ENCODE measurements at places on chromosomes 6 and 20.

DNA sequence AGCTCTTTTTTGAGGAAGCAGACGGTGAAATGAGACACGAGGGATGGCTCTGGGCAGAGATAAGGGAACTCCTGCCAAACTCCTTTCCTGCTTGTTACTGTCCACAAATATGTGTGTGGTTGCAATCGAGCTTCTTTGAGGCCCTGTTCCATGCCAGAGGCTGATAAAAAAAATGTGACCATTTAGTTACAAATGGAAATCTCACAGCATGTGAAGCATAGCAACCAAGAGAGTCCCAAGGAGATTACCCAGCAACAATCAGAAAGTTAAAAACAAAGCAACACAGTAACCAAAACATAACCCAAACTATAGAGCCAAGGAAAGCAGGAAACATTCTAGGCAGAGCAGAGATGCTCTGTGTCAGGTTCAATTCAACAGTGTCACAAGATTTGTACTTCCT lies 35.4 kb upstream of the HMGN3 start:
- peak; percentile 85 for DNase-seq

DNA sequence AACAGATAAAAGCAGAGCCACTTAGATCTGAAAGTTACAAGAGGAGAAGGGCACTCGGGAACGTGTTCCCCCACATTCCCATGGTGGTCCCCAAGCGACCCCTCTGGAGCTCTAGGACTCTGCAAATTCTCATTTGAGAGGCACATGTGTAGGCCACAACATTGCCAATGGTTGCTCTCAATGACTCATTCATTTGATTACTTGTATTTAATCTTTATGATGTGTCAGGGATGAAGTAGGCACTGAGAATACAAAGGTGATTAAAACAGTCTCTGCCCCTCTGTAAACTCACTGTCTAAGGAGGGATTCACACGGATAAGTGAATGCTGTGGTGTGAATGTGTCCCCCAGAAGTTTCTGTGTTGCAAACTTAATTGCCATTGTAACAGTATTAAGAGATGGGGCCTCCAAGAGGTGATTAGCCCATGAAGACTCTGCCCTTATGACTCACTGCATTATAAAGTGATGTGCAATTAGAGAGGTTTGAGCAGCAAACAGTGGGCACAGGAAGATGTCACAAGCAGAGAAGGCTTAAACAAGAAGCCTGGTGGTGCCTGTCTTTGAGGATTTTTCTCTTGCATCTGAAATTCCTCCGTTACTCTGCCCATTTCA lies 34.0 kb upstream of the TRAM2 start:
- DNase-seq = no peak

- peak; percentile 83 for DNase-seq
Measured at GRCh38 chr20:59087829-59088433, 45.3 kb upstream of the PRELID3B start.

DNA sequence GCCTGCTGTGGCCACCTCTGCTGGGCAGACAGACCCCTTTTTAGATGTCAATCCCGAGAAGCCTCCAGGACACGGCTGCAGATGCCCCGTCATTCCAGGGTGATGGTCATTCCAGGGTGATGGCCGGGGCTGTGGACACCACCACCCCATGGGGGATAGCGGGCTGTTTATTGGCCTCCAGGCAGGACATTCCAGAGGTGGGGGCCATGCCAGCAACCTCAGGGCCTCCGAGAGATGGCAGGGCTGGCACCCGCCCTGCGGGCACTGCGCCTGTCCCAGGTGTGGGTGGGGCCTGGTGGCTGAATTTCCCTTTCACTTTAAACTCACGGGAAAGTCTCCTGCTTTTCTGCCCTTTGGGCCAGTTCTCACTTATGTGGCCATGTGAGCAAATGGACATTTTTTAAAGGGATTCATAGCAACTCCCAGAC lies 14.5 kb downstream of the COL9A3 start:
- no peak for DNase-seq

DNA sequence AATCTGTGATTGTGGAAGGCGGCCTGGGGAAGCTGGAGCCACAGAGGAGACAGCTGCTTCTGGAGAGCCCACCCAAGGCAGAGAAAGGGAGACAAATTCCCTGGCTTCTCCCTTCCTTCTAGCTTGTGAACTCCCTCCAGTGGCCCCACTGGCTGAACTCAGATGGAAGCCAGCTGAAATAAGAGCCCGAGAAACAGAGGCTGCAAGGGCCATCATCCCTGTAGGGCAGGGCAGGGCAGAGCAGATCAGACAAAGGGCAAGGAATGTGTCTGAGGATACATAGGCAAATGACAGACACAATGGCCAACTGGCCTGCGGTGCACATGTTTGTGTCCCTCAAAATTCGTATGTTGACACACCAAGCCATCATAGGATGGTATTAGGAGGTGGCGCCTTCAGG lies 25.3 kb downstream of the MDFI start:
- no peak for DNase-seq

- no peak for DNase-seq
Measured at GRCh38 chr6:70180901-70181599, 121.8 kb downstream of the COL9A1 start.

GRCh38 chr20:36569847-36570429 lies 3.5 kb upstream of the TGIF2 start:
- DNase-seq = no peak

DNA sequence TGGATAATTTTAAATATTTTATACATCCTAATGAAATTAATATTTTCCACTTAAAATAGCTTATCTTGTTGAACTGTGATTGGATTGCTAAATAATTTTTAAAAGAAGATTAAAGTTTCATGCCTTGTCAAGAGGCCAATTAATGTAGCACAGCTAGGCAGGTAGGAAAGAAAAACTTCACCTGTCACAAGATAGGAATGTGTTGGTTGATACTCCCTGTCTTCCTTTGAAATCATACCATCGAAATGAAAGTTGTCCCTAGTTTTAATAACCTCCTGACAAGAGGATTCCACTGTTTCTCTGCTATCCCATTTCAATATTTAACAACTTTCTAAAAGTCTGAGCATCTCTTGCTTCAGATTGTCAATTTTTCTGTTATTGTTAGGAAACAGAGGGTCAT lies 80.8 kb downstream of the BMP6 start:
- no peak for DNase-seq

DNA sequence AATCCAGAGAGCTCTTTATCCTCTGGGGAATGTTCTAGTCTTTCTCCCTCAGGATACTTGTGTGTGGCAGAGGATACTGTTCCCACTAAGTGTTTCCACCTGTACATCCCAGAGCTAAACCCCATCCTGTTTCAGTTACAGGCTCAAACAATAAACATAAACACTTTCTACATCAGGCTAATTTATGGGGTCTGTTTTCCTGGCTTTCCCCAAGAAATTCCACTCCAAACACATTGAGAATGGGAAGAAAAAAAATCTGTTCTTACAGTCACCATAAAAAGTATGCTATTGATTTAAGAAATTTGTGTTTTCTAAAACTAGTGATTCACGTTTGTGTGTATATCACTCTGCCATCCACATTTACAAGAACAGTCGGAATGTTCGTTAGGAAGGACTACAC lies 293.9 kb upstream of the FOXQ1 start:
- no peak for DNase-seq

- DNase-seq = no peak
Measured at GRCh38 chr6:24385536-24386269, 17.0 kb upstream of the MRS2 start.

DNA sequence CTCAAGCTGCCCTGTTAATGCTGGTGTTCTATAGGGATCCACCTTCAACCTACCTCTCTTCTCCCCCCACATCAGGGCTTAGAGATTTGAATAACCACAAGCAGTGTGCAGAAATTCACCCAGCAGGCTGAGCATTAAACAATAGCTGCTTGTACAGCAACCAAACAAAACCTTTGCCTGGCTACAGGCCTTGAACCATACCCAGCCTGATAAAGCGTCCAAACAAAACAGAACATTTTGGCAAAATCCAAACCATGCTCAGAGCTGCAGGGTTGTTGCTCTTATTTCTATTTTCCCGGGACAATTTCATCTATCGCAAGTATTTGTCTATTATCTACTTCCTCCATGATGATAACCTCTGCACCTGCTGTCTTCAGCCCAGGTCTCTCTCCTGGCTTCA lies 142.3 kb downstream of the UNC5CL start:
- DNase-seq = no peak

DNA sequence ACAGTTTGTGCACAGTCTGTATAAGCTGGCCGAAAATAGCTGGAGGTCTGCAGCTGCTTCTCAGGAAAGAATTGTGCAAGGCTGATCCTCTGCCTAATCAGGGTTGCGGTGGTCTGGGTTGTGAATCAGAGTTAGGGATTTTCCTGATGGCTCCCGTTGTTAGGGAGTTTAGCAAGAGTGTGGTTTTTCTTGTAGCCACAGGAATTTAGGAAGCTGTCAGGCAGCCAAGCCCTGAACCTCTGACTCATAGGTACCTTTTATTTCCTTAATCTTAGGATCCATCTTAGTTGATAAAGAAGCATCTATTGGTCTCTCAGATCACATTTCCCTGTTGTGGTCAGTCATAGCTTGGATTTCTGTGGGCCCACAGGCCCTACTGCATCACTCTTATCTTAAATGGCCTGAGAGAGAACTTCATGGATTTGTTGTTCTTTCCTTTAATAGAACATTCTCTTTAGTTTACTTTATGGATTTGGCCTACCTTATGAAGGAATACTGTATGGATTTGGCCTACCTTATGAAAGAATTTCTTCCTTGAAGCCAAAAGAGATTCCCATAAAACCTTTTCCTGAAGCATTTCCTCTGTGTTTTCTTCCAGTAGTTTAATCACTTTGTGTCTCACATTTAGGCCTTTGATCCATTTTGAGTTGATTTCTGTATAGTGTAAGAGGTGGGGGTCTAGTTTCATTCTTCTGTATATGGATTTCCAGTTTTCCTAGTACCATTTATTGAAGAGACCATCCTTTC lies 10.3 kb downstream of the KIF25 start:
- DNase-seq = peak; percentile 13

DNA sequence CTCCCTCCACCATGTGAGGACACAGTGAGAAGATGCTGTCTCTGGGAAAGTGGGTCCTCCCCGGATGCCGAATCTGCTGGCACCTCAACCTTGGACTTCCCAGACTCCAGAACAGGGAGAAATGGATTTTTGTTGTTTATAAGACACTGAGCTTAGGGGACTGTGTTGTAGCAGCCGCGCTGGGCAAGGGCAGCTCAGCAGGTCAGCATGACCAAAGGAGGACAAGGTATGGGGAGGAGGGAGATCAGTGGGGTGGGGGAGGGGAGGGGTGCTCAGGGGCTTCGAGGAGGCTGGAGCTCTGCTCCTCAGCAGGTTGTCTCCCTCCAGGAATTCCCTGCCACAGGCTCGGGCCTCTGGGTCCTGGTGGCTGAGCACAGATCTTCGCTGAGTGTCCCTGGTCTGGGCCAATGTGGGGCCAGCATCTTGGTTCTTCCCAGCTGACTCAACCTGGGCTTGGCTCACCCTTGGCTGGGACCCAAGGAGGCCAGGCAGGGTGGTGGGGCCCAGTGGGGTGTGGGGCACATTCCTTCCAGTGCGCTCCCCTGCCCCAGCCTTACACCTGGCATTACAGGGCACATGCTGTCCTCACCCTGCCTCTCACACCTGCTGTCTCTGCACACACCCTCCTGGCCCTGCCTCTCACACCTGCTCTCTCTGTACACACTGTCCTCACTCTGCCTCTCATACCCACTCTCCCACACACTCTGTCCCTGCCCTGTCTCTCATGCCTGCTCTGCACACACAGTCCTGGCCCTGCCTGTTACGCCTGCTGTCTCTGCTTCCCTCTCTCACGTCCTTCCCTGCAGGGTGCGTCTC lies 107.3 kb downstream of the SYCP2 start:
- DNase-seq = no peak

- DNase-seq = peak; percentile 2
Measured at GRCh38 chr20:16222859-16223411, 350.3 kb downstream of the KIF16B start.

DNA sequence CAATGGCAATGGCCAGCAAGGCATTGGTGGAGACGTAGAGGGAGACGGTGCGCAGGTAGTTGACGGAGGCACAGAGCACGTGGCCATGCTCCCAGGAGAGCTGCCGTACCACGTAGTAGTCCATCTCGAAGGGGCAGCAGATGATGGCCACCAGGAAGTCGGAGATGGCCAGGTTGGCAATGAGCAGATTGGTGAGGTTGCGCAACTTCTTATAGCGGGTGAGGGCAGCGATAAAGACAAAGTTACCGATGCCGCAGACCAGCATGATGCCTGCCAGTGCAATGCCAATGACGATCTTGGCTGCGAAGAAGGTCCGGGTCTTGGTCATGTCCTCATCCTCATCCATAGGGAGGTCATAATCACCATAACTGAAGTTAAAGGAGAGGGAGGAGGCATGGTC lies 2.8 kb downstream of the PROKR2 start:
- DNase-seq = no peak

GRCh38 chr6:159616456-159616855 lies 76.6 kb downstream of the SOD2 start:
- DNase-seq = no peak

- DNase-seq = peak; percentile 47
Measured at GRCh38 chr6:70520575-70520974, 46.2 kb upstream of the SDHAF4 start.

DNA sequence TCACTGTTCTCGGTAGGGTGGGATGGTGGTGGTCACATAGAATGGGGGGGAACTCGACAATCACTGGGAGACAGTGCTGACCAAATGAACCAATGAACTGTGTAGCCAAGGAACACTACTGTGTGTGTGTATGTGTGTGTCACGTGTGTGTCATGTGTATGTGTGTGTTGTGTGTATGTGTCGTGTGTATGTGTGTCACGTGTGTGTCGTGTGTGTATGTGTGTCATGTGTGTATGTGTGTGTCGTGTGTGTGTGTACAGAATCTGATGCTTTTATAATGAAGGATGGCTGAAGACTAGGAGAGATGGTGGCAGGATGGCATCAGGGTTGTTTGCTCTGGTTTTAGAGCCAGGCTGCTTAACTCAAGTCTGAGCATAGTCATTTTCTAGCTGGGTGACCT lies 99.1 kb upstream of the DUSP22 start:
- DNase-seq = no peak

DNA sequence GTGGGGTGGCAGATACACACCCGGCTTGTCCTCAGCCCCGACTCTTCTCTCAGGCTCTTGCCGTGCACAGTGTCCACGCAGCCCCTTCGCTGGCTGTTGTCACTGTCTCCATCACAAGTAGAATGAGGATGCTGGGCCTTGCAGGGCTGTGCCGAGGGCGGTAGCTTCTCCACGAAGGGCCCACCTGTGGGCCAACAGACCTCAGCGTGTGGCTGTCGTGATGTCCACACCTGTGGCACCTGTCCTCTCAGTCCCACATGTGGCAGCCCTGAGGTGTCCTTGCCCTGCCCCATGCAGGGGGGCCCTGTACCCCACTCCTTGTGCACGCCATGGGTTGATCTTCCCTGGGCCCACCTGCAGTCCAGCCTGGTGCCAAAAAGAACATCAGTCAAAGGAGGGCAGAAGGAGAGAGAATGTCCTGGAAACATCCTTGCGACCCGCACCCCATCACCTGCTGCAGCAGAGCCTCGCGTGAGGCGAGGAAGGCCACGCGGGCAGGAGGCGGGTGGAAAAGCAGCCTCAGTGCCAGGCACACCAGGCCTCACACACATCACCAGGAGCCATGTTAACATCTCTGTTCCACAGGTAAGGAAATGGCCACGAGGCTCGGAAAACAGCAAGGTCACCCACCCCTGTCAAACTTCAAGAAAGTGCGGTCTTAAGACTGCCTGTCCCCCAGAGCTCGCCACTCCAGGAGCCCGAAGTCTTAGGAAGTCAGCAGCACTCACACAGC lies 22.3 kb upstream of the AFDN start:
- DNase-seq = no peak

- no peak for DNase-seq
Measured at GRCh38 chr20:10631126-10631525, 42.7 kb downstream of the JAG1 start.

GRCh38 chr6:90375681-90376439 lies 79.2 kb upstream of the BACH2 start:
- DNase-seq = peak; percentile 69

Measured in common myeloid progenitor, CD34-positive (primary cell).